ENCODE measurements at places on chromosomes 12 and 14.

GRCh38 chr14:90056826-90057225 is 5.0 kb upstream of the KCNK13 start:
- no peak for DNase-seq

GRCh38 chr12:48038085-48038484 is 33.8 kb upstream of the COL2A1 start:
- DNase-seq = no peak

DNA sequence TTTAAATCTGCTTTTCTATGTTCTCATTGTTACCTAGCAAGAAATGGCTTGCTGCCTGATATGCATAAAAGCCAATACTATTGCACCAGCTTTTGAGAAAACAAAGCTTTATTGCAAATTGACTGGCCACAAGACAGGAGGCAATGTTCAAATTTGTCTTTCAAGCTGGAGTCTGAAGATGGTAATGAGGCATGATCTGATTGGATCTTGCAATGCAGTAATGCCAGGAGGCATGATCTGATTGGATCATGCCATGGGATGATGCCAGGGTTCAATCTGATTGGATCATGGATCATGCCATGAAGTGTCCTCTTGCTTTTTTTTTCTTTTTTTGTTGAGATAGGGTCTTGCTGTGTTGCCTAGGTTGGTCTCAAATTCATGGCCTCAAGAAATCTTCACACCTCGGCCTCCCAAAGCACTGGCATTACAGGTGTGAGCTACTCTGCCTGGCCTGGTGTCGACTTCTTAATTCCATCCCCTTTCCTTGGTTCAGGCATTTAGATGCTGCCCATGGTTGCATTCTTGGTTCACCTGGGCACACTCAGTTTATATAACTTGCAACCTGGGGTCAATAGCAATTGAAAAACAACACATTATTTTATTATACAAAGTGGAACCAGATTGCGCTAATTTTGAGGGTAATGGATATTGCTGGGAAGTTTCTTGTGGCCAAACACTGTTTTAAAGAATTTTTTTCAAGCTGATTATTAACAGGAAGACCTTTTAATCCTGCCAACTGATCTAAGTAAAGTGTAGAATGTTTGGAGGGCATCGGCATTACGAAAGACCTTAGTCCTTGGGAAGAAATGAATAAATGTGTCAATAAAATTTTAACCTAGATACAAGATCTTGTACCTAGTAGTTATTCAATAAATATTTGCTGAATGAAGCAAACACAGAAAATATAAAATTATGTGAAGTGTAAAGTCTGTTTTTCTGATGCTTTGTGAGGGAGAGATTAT is 38.8 kb downstream of the HSD17B6 start:
- no peak for DNase-seq

GRCh38 chr12:96473394-96474093 is 15.8 kb upstream of the CFAP54 start:
- DNase-seq = peak; percentile 48

- DNase-seq = no peak
These were observed 208.5 kb downstream of the CHST11 start for GRCh38 chr12:104665296-104665695.

- no peak for DNase-seq
These were observed 7.2 kb upstream of the FNTB start for GRCh38 chr14:64979336-64980074.

- DNase-seq = no peak
These were observed 9.5 kb downstream of the DCN start for GRCh38 chr12:91173124-91173523.

- DNase-seq = no peak
These were observed 48.5 kb downstream of the CDC42BPB start for GRCh38 chr14:103008768-103009357.

DNA sequence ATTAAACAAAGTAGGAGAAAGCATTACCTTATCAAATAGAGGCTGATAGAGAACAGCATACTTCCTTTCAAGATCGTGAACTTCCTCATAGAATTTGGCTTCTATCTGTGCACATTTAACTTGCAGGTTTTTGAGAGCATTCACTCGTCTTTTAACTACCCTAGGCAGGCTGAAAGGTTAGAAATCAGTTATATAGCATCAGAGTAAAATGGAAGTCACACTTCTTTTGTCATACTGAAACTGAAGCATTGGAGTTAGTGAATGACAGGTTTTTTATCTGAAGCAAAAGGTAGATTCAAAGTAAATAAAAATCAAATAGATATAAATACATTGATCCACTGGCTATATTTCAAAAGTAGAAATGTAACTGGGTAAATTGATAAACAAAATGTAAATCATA is 24.4 kb downstream of the NAP1L1 start:
- DNase-seq = no peak

DNA sequence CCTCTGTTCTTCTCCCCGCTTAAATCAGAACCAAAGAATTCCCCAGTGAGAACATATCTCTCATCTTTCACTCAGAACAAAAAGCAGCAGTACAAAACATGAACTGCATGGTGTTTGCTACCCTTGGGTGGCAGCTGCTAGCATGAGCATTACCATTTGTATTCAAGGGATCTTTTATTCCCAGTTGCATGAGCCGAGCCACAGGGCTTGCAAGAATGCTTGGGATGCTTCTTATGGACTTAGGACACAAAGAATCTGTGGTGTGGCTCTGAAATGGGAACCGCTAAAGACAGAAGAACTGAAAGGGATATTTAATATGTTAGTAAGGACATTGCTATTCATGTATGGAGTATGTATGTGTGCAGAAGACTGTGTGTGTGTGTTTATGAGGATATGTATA is 190.6 kb downstream of the TMX1 start:
- DNase-seq = no peak

DNA sequence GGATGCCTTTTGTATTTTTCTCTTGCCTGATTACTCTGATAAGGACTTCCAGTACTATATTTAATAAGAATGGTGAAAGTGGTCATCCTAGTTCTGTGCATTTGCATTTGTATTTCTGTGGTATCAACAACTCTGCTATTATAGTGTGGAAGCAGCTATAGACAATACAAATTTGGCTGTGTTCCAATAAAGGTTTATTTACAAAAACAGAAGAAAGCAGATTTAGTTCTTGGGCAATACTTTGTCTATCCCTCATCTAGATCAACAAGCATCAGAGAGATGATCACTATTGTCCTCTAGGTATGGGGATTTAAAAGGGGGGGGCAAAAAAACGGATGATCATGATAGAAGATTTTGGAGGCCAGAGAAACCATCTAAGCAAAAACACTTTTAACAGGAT is 19.1 kb upstream of the BTG1 start:
- no peak for DNase-seq

GRCh38 chr12:96223411-96224218 is 29.4 kb downstream of the ELK3 start:
- no peak for DNase-seq

DNA sequence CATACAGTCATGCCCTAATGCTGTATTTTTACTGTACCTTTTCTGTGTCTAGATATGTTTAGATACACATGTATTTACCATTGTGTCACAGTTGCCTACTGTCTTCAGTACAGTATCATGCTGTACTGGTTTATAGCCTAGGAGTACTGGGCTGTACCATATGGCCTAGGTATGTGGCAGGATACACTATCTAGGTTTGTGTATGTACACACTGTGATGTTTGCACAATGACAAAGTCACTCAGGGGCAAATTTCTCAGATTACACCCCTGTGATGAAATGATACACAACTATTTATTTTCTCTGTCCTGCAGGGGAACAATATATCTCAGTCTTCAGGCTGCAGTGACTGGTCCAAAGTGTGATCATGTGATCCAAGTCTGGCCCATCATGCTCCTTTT is 1076.1 kb downstream of the VRK1 start:
- DNase-seq = no peak

GRCh38 chr14:36510874-36511273 is 9.2 kb downstream of the NKX2-1 start:
- no peak for DNase-seq

DNA sequence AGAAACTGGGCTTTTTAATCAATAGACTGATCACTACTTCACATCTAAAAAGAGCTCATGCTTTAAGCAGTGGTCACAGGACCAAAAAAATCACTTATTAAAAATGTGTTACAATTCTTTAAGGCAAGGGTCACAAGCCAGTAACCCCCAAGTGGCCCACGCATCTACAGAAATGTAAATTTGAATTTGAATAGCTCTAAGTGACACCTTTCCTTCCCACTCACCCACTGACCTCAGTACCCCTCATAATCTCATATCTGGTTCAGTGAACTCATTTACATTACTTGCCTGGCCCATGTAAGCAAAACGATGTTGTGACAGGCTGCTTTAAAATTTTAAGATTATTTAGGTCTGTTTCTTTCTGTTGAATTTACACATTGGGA is 27.4 kb downstream of the NELL2 start:
- no peak for DNase-seq

DNA sequence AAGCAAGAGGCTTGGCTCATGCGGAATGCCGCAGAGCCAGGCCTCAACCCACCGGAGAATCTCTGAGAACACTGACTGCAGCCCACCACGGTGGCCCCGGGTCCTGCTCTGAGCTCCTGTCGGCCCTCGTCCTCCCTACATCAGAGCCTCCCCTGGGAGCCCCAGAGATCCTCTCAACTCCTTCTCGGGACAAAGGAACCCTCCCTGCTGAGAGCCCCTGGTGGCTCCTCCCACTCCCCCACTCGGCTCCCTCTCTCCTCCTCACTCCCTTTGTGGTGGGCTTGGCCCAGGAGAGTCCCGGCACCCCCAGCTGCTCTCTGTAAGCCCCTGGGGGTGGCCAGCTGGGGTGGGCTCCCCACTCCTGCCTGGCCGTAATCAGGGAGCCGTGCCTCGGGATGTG is 11.1 kb upstream of the INF2 start:
- no peak for DNase-seq

GRCh38 chr12:22562036-22563028 is 18.0 kb upstream of the C2CD5 start:
- DNase-seq = no peak

GRCh38 chr14:51401272-51401671 is 161.2 kb downstream of the TMX1 start:
- no peak for DNase-seq

DNA sequence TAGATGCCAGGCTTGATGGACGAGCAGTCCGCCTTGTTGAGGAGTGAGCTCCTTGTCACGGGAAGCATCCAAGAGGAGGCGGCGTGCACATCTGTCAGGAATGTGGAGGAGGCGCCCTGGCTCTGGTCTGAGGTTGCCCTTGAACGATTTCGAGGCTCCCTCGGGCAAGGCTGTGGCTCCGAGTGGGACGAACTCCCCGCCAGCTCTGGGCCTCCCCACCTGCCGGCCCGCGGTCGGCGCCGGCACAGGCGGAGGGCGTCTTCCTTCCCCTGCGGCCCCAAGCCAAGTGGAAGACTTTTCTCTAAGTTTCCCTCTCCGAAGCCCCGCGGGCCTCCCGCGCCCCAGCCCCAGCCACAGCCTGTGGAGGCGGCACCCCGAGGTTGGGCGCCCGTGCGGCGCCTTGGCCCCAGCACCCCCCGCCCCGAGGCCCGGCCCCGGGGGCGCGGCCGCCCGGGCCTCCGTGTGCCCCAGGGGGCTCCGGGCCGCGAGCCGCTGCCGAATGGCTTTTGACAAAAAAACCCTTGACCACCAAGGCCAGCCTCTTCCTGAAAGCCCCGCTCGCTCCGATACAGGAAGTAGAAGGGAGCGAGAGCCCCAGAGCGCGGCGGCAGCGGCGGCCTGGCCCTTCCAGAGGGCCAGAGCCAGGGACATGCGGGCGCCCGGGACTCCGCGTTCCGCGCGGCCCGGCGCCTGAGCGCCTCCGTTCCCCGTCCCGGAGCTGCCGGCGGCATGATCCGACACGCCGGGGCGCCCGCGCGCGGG is at the start of gene RIN3:
RIN3 (plus strand) TSS at position 578 of the 762 bp plus-strand sequence; CDS start at position 730, 152 bp downstream.
- DNase-seq = peak; percentile 47

DNA sequence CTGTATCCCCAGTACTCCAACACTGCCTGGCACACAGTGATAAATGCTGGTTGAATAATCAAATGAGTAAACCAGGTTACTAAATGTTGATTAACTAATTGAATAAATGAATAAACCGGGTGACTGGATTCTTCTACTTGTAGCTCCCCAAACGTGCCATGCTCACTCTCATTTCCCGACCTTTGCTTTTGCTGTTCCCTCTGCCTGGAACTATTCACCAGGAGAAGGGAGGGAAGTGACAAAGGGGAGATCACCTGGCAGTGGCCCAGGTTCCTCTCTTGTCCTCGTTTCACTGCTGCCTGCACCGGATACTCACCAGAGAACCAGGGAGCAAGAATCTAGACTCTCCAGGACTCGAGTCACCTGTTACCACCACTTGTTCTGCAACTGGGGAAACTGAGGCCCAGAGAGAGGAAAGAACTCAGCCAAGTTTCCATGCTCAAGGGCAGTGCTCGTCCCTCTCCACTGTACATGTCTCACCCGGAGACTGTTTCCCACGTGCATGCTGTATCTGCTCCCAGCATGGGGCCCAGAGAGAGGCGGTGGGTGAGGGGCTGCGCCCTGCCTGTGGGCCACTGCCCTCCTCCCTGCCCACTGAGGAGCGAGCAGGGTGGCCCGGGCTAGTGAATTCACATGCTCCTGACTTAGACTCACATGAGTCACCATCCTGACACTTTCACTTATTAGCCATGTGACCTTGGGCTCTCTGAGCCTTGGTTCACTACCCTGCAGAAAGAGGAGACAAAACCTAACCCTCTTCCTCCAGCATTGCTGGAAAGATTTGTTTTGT is 17.7 kb upstream of the POP5 start:
- no peak for DNase-seq

DNA sequence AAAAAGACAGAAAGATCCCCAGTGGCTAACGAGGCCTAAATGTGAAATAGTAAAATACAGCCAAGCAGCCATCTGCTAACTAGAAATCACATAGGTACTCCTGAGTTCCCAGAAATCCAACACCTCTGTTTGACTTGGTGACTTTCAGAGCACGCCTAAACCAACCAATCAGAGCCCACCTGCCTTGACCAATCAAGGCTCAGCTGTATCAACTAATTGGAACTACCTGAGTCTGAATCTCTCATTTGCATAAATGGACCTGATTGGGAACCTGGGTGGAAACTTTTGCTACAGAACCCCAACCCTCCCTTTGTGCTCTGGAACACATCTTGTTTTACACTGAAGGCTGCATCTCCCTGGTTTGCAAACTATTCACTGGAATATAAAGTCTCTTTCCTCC is 5.1 kb upstream of the TCL1B start:
- no peak for DNase-seq

DNA sequence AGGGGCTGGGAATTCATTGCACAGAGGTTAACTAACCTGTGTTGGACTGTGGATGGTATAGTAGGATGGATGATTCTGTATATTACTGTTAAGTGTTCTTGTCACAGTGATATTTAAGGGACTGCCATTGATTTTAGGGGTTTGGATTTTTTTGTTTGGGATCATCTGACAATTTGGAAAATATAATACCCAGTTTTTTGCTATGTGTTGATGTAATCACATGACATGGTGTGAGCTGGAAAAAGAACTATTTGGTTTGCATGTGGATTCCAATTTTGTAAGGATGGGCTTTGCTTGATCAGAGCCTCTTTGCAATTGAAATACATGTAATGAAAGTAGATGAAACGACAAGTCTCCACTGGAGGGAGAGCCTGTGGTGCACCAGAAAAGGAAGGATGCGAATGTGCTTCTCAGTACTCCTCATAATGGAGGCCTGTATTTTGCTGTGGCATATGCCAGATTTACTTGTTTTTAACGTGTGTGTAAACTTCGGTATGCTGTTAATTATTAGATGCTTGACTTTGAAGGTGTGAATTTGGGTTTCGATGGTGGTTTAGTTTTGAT is 2.7 kb downstream of the DYRK2 start:
- peak; percentile 60 for DNase-seq

- DNase-seq = no peak
These were observed 213.7 kb upstream of the BMP4 start for GRCh38 chr14:54170301-54170700.

GRCh38 chr14:55120571-55121495 is 8.2 kb upstream of the LGALS3 start:
- DNase-seq = peak; percentile 19

GRCh38 chr14:77139540-77140358 is 1.8 kb downstream of the ZDHHC22 start:
- peak; percentile 16 for DNase-seq

Data from CD4-positive, alpha-beta T cell treated with Interleukin-4 for 1 hour (primary cell).